ENCODE measurements at places on chromosomes 4 and X.

GRCh38 chr4:9999956-10000561 is 21.2 kb downstream of the SLC2A9 start:
- no peak for DNase-seq

DNA sequence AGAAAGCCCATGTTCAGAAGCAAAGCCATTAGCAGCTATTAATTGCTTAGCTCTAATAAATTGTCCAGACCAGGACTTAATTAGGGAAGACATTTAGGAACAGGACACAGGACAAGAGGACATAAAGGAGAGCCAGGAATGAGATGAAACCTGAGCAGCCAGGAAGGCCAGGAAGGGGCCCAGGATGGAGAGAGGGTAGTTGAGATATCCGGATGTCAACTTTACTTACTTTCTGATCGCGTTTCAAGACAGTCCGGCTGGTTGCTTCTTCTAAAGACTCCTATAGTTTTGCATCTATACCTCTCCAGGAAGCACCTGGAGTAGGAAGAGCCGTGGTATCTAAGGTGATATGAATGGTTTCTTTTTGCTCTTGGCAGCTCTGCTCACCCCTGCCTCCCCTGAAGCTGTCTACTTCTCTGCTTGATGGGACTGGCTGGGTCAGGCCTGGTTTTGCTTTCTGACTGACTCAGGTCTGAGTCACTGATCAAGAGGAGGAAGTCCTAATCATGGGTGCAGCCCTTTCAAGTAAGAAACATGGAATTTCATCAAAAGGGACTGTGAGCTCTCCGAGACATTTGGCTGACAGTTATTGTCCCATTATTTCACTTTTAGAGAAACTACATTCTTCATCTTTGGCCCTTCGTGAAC is 733.3 kb downstream of the RPA4 start:
- DNase-seq = no peak

DNA sequence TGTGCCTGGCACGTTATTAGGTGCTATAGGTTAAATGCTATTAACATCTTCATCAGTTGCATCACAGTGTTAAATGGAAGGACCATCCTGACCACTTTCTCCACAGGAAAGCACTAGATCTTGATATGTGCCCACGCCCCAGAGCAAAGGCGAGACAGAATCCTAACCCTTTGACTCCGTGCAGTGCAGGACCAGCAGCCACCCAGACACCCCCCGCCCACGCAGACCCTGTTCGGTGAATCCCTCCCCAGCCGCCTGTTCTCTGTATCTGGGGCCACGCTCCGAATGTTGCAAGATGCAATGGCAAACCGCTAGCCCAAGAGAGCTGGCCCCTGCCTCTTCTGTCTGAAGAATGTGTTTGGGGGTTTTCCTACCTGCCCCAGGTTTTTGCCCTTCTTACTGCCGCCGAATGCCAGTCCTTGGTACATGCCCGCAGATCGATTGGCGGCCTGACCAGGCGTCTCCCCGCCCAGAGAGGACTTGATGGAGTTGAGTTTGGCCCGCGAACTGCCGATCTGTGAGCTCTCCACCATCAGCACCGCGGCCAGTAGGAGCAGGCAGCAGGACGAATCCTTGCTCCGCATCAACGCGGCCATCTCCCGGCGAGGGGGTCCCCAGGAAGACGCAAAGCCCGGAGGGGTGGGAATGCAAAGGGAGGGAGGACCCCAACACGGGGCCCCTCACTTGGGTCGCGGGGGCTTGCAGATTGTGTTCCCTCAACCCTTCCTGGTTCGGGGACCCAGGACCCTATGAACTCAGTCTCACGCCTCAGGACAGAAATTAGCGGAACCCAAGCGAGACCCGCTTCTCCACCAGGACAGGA is 906 bp downstream of the DKK2 start:
- DNase-seq = no peak

DNA sequence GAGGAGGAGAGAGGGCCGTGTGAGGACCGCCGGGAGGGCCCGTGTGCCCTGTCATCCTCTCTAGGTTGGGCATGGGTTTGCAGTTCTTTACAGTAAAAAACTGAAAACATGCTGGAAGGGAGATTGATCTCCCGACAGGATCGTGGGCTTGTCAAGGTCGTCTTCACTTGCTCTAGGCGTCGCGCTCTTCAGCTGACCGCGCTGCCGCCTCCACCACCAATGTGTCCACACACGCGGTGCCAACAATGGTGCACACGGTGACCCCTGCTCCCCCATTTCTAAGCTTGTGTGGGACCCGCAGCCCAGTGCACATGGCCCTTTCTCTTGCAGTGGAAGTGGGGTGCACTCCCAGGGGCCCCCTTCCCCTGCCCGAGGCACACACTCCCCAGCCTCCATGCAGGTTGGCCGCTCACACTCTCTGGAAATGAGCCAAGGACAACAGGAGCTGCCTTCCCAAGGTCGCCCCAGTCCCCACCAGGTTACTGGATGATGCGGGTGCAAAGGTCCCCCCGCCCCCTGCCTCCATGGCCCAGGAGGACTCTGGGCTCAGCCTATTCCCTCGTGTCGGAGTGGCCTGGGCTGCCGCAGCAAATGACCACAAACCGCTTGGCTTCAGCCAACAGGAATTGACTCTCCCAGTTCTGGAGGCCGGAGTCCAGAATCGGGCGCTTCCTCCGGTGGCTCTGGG is 1.7 kb upstream of the ZFP92 start:
- DNase-seq = no peak

DNA sequence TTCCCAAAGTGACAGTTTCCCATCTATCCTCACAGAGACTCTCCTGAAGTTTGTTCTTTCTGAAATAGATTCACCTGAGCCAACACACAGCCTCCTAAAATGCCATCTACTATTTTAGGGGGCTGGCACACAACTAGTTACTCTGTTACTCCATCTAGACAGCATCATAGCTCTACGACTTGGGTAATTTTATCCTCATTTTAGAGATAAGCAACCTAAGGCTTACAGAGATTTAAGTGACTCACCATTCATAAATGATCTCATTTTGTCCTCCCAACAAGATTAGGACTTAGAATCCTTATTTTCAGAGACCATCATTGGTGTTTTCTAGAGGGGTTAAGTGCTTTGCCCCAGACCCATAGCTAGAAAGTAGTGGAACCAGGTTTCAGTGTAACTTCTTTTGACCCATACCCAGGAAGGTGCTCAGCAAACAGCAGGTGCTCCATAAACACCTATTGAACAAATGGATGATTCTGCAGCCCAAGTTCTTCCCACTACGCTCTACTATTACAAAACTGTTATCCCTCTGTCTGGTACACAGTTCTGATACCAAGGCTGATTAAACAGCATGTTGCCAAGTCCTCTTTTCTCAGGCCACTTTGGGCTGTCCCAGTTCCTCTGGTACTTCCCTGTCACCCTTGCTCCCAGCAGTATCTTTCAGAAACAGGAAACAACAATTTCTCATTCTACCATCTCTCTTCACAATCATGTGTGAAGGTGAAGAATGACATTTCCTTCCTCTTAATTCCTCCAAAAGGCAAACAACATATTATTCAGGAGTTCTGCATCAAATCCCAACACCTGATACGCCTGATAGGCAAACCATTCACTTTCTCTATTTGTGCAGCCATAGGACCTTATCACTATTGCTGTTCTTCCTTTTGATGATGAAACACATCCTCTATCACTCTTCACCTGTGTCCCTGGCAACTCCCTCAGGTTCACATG is 304.7 kb upstream of the TAPT1 start:
- no peak for DNase-seq

GRCh38 chr4:184459413-184459812 is 14.9 kb downstream of the IRF2 start:
- DNase-seq = no peak

- DNase-seq = no peak
Observed at GRCh38 chr4:40682290-40683101, 52.8 kb upstream of the RBM47 start.
